PC-9 (cell line): ENCODE measurements at places on chromosomes 5 and 9.
A peak's percentile ranks its signal among the peaks of the same experiment; 100 is the strongest.

DNA sequence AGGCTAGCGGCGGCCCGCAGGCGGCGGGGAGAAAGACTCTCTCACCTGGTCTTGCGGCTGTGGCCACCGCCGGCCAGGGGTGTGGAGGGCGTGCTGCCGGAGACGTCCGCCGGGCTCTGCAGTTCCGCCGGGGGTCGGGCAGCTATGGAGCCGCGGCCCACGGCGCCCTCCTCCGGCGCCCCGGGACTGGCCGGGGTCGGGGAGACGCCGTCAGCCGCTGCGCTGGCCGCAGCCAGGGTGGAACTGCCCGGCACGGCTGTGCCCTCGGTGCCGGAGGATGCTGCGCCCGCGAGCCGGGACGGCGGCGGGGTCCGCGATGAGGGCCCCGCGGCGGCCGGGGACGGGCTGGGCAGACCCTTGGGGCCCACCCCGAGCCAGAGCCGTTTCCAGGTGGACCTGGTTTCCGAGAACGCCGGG lies 253 bp downstream of the SLC12A2 start:
- no peak for DNase-seq

DNA sequence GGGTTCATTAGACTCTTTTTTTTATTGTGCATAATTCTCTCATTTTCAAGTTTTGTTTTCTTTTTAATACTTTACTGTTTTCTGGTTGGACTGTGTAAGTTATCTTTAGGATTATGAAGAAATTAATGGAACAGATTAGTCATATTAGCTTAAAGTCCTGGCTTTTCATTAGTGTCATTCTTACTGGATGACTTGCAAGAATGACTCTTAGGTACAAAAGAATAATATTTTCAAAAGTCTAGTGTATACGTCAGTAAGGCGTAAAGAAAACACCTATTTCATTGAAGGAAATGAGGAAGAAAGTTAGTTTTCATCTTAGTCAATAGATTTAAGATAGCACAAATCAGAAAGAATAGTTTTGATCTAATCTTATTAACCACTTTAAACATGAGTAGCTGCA lies 20.4 kb downstream of the UHRF2 start:
- no peak for DNase-seq

DNA sequence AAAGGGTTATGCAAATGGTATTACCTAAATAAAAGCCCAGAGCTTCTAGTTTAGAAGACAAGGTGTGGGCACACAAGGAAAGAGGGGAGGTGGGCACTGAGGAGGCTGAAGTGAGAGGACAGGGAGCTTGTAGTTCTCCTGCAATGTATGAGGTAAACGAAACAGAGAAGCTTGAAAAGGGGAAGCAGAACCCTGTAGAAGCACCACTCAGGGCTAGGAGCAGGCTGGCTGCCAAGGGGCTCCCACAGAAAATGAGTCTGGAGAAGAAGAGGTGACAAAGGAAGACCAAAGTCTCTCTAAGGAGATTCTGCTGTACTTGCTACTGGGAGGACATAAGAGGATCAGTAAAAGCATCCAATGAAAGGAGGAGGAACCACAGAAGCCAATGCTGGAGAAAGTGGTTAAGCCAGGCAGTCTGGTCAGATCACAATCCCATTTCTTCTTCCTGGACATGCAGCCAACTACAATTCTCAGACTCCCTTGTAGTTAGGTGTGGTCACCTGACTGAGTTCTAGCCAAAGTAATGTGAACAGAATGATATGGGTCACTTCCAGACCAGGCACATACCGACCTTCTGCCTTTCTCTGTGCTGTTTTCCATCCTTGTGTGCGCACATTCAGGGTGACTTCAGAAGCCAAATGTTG lies 174.5 kb upstream of the MAP3K1 start:
- DNase-seq: peak; percentile 57

DNA sequence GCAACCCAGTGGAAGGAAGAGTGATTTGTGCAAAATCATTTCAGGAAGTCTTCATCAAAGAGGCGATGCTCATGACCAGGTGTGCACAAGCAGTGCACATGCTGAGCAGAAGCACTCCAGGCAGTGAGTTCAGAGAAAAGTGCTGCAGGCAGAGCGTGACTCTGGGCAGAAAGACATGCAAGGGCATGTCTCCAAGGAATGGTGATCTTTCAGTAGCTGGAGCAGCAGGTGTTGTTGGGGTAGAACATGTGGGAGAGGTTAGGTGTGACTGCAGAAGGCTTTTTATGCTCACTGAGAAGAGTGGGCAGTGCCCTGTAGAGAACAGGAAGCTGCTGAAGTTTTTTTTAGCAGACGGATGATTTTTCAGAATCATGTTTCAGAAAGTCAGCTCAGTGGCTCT lies 545.4 kb upstream of the TLE4 start:
- DNase-seq: no peak

DNA sequence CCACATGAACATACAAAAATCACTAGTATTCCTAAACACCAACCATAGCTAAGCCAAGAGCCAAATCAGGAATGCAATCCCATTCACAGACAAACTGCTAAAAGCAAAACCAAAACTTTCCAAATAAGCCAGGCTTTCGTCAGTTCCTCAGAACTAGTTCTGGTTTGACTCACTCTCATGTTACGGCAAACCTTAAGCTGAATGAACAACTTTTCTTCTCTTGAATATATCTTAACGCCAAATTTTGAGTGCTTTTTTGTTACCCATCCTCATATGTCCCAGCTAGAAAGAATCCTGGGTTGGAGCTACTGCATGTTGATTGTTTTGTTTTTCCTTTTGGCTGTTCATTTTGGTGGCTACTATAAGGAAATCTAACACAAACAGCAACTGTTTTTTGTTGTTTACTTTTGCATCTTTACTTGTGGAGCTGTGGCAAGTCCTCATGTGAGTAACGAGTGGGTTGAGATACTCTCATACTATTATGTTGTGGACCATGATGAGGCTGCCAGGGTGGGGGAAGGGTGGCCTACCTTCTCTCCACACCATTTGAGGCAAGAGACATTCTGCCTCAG lies at the start of gene PDCD1LG2:
TSS of gene PDCD1LG2 (plus strand) at position 172 of the 572 bp plus-strand sequence. CDS start 12,016 bp downstream, outside the sequence.
- peak; percentile 55 for DNase-seq

DNA sequence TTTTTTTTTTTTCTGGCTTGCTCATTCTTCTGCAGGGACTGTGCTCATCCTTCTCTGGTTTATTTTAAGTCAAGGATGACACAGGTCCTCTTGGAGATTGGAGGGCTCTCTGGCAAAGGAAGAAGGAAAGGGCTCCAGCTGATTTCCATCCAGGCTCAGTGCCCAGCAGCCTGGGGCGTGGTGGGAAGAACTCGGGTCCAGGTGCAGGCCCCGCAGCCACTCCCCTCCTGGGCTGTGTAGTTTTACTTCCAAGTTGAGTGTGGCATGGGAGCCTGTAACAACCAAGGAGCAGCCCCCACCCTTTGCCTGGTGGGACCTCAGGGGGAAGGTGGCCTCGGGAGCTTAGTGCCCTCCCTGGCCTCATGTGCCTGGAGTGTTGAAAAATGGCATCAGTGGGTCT lies 58.9 kb downstream of the ANKRD33B start:
- DNase-seq: no peak

GRCh38 chr9:15670246-15670645 lies 117.4 kb downstream of the CCDC171 start:
- no peak for DNase-seq

DNA sequence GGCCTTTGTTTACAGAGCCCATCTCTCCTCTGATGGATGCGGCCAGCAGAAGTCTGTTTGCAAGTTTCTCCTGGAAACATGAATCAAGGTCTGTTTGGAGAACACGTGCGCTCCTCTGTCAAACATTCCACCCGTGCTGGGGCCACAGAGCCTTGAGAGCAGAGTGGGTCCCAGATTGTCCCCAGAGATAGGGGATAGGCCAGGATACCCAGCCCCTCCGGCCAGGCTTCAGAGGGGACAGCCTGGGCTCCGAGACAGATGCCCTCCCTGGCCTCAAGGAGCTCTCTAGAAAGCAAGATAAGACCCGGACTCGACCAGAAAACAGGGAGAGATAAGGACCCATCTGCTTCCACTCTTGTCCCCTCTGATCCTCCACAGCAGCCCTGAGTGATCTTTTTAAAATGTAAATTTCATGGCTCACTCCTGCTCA lies 40.4 kb upstream of the HAND1 start:
- no peak for DNase-seq

DNA sequence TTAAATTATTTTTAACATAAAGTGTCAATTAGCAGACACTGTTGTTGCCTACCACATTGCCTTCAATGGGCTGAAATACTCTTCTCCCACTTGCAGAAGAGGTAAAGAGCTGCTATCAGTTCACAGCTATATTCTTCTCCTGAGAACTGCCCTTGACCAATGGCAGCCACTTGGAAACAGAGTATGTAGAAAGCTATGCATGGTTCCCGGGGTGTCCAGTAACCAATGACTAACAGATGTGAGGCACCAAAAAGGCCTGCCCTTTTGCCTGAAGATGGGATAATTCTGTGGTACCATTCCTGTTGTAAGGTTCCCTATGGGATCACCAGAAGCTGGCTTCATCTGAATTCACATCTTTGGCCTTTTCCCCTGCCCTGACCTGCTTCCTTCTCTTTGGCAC lies 181.4 kb upstream of the MAP3K1 start:
- no peak for DNase-seq

GRCh38 chr9:38091310-38092199 lies 22.5 kb upstream of the SHB start:
- no peak for DNase-seq
